ENCODE measurements at places on chromosomes 2 and 18. TPM values are rescaled to one million over a fixed set of nuclear protein-coding genes. Genes with fewer than 3 reads are reported as not detected.

Gene ITPRIPL1
- 0.73 TPM for total RNA-seq

Gene ACMSD
- total RNA-seq, result not detected

Gene DLGAP1
- not detected for total RNA-seq

Gene MOGAT1
- total RNA-seq, result not detected

- DNase-seq, result no peak
Observed at GRCh38 chr2:202555356-202555755, 79.4 kb upstream of the FAM117B start.

- peak; percentile 38 for DNase-seq
Observed at GRCh38 chr18:23099621-23100020, 35.7 kb upstream of the CABLES1 start.

DNA sequence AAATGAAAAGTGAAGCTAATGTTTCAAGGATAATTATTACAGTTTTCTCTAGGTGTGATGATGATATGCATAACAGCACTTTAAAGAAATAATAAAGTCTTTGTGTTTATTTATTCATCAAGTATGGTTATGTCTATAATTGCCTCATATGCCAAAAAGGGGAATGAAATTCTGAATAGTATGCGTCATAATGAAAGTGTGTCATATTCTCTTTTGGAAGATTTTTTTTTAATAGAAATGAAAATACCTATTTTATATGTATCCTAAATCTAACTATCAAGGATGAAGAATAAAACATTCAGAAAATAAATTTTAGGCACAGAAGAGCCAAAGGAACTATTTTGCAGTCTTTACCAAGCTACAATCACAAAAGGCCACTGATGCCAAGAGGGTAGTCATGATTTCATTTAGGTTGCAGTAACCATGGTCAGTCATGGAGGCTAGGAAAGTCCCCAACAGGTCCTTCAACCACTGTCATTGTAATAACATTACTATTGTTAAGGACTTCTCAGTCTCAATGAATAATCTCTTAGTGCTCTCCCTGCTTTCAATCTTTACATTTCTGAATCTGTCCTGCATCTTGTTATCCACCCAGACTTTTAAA lies 712.5 kb downstream of the DCDC2C start:
- DNase-seq, result no peak

DNA sequence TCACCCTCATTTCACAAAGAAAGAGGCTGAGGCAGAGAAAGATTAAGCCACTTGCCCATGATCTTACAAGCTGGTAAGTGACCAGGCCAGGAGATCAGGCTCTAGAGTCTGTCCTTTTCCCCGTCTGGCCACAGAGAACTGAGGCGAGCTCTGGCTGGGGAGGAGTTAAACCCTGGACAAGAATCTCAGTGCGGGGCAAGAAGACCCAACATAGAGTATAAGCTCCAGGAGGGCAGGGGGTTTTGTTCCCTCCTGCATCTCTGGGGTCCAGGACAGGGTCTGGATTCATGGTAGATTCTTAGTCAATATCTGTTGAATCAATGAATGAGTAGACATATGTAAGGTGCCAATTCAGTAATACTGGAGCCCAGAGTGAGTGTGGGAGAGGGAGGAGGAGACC lies 12.9 kb upstream of the INPP5D start:
- no peak for DNase-seq

Gene ASTL
- not detected for total RNA-seq

GRCh38 chr2:152790883-152791282 lies 72.5 kb downstream of the ARL6IP6 start:
- no peak for DNase-seq

Gene CCDC68
- total RNA-seq, result 0.08 TPM

DNA sequence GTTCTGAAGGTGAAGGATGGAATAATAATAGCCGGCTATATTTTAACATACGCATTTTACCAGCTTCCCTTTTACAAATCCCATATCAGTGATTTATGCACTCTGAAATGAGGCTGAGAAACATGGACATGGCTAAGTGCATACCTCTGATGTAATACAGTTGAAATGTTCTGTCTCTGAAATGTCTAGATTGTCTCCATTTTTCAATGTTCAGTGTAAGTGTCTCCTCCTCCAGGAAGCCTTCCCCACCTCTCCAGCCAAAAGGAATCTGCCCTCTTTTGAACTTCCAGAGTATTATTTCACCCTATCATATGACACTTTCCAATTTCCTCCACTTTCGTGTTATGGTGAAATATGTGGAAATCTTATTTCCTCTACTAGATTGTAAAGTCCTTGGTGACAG lies 29.5 kb upstream of the ME2 start:
- DNase-seq, result no peak

DNA sequence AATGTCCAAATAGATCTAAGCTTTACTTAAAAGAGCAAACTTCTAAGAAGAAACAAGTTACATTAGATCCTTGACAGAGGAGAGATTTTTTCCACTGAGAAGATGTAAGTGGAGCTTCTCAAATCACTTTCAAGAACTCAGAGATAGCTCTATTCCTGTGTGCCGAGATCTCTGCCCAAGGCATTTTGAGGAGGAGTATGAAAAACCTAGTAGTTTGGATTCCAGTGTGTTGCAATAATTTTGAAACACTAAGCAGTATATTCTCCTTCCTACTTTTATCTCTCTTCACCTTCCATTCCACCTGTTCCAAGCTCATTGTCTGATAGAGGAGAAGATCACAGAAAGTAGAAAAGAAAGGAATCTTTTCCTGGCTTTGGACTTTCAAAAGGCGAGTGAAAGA lies 192.0 kb upstream of the TANK start:
- no peak for DNase-seq

GRCh38 chr2:100894796-100895156 lies 74.8 kb downstream of the NPAS2 start:
- no peak for DNase-seq

GRCh38 chr2:191705084-191705483 lies 27.1 kb downstream of the NABP1 start:
- DNase-seq, result no peak

DNA sequence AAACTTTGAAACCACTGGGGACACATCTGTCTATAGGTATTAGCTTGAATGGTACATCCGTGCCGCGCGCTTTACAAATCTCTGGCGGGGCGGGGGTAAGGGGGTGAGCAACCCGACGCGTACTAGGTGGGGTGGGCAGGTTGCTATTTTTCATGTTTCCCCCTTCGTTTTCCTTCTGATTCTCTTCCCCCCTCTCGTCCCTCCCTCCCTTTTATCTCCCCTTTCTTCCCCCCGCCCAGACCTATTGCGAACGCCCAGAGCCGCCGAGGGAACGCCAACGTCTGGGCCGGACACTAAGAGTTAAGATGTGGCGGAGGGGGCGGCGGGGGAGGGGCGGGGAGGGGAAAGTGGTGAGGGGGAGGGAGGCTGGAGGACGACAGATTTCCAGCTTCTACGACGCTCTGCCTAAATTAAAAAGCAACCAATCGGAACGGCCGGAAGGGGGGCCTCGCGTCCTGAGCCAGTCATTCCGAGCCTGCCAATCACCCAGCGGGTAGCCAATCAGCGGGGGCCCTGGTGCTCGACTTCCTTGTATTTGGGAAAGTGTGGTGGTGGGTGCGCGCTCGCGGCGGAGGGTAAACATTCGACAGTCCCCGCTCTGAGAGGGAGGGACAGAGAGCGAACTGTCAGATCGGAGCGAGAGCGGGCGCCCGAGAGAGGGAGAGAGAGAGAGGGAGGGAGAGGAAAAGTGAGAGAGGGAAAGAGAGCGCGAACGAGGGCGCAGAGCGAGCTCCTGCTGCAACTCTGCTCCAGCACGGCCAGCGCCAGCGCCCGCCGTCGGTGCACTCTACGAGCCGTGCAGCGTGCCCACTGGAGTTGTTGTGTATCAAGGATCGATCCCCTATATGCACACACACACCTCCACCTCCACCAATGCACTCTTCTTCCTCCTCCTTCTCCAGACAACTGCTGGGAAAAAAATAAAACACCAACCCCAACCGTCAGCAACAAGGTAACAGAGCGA lies at the start of gene POU3F3:
TSS of gene POU3F3 (plus strand) at position 582 of the 964 bp plus-strand sequence. CDS start 1,396 bp downstream, outside the sequence.
- DNase-seq, result no peak

- DNase-seq, result peak; percentile 17
Observed at GRCh38 chr2:210195101-210195852, 24.1 kb upstream of the KANSL1L start.

DNA sequence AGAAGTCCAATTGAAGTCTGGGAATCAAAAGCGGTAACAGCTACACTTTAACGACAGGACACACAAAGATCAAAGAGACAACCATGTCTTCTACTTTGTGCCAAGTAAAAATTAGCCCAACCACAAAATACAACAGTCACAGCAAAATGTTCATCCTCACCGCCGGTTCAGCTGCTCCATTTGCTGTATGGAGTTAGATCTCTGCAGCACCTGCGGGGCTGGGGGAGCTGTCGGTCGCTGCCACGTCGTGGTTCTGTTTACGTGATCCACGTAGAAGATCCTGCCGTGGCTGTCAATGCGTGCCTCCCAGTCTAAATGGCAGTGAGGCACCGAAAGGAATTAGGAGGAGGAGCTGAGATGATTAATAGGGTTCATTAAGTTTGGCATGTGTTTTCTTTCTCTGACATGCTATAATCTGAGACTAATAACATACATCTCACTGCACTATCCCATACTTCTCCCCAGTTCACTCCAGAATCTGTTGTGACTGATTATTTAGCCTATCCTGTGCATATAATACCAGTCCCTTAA lies 136.5 kb upstream of the STK17B start:
- DNase-seq, result no peak

- no peak for DNase-seq
Observed at GRCh38 chr2:71894261-71894660, 253.4 kb downstream of the CYP26B1 start.

GRCh38 chr2:12854001-12854530 lies 137.3 kb downstream of the TRIB2 start:
- DNase-seq, result no peak

- DNase-seq, result no peak
Observed at GRCh38 chr18:78595924-78596573, 383.6 kb upstream of the SALL3 start.
